GM12891 (cell line): ENCODE measurements at places on chromosomes 11 and 22.

DNA sequence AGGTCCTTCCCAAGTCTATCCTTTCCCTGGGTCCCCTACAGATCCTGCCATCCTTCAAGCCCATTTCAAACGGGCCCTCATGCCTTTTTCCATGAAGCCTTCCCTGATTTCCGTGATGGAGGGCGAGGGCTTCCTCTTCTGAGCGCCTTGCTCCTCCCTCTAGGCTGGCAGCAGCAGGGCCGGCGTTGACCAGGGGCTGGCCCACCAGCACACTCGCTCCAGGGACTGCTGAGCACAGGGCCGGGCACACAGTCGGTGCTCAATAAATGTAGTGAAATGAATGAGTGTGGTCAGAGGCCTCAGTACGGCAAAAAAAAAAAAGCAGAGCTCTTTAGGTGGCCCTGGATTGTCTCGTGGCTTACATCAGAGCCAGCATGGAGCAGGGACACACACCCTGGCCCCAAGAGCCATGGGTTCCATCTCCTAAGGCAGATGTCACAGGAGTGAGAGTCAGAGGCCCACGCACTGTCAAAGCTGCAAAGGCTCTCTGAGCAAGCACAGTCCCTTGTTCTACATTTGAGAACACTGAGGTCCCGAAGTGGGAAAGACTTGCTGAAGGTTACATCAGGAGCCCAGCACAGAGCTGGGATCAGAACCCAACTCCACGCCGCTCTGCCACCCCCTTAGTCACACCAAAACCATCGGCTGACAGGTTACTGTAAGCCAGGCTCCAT is 3.1 kb downstream of the IL2RB start:
- no peak for DNase-seq

DNA sequence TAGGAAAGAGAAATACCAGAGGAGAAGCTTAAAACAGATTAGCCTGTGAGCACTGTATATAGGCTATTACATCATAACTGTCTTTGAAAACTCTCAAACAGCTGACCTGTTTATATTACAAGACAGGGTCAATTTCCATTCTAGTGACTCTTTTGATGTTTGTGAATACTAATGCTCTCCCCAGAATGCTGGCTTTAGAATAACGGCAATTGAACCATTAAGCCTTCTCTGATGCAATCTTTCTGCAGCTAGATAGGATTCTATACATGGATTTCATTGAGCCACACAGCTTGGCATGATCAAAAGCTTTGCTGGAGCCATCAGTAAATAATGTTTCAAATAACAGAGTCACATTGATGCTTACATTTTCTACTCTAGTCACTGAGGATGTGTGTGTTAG is 122.7 kb upstream of the FAT3 start:
- DNase-seq = no peak

- no peak for DNase-seq
Observed at GRCh38 chr11:74602637-74603556, 10.5 kb downstream of the POLD3 start.

DNA sequence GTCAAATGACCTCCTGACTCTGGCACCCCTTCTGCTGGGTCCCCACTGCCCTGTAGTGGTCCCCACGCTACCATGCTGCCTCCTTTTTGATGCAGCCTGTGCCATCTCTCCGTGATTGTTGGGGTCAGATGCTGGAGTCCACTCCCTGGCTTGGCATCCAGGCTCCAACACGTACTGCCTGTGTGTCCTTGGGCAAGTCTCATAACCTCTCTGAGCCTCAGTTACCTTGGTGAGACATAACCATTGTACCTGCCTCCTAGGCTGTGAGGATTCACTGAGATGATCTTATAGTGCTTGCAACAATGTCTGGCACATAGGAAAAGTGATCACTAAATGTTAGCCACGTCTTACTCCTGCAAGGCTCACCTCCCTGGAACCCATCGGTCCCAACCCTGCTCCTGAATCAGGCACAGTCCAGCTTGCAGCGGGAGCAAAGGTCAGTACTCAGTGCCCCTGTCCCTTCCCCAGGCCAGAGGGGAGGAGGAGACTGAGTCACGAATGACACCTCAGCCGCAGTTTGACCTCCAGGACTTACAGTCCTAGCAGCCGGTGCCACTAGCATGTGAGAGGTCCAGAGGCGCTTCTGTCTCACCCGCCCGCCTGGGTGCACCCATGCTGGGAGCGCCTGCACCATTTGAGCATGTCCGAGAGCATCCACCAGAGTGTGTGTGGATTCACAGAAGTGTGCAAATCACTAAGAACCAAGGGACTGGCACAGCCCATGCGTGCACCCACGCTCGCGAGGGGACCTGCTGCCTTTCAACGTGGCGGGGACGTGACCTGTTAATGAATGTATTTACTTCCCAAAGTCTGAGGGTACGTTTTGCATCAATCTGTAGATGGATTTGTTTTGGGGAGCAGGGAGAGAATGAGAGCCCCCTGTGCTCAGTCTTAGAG is 3.0 kb upstream of the APOA4 start:
- DNase-seq = no peak

GRCh38 chr11:645536-645935 is 8.5 kb downstream of the DRD4 start:
- DNase-seq = no peak

GRCh38 chr11:35082321-35083180 is 56.4 kb upstream of the CD44 start:
- peak; percentile 49 for DNase-seq
